ENCODE measurements at places on chromosomes 1 and 21.

DNA sequence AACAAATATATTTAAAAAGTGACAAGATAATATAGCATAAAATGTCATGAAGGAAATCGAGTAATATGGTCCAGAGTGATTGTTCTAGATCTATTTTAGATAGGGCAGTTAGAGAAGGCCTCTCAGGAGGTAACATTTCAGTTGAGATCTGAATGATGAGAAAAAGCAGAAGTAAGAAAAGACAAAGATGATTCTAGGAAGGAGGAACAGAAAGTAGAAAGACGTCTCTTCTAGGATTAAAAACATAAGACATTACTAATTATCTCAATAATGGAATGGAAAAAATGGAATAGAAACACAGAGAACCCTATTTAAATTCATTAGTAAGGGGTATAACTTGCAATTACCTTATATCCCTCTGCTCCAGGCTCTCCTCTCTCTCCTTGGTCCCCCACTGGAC is 130.0 kb upstream of the ZNHIT6 start:
- DNase-seq: no peak

GRCh38 chr1:44644806-44645205 is 29.5 kb downstream of the TMEM53 start:
- DNase-seq: no peak

GRCh38 chr1:7250176-7250575 is 464.9 kb downstream of the CAMTA1 start:
- no peak for DNase-seq

DNA sequence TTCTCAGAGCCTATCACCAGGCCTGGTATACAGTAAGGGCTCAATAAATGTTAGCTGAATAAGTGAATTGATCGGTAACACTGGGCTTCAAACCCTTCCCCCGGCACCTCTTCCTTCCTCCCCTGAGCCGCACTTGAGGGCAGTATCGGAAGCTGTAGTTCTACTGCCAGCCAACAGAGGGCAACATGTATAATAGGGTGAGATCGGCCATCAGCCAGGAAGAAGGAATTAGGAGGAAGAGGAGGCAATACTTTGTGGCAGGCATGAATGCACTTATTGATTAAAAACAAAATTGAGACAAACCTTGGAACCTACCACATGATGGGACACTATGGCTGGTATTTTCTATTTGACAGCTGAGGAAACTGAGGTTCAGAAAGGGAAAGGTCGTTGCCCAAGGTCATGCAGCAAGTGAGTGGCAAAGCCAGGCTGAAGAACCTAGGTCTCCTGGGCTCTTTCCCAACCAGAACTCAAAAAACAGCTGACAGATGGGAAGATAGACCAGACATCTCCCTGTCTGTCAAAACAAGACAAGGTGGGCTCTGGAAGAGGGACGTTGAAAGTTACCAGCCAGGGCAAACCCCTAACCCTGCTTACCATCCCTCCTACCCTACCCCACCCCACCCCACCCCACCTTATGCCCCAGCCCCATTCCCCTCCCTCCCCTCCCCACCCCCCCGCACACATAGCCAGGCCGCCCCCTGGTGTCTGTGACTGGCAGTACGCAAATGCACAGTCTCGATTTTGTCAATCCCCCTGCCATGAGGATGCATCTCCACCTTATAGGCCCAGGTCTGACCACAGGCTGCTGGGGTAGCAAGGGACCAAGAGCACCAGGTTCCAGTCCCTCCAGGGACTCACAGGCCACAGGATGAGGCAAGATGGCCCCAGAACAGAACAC is 107.3 kb upstream of the RUNX3 start:
- DNase-seq: no peak

DNA sequence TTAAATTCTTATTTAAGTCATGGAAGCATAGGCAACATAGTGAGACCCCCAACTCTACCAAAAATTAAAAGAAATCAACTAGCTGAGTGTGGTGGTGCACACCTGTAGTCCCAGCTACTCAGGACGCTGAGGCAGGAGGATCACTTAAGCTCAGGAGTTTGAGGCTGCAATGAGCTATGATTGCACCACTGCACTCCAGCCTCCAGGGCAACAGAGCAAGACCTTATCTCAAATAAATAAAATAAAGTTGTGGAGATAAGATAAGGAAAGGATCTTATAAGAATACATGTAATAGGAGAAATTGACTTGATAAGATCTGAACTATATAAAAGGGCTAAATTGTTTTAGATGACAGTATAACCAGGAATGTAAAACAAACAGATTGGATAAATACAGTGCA is 2.3 kb upstream of the BATF3 start:
- no peak for DNase-seq

GRCh38 chr21:38922474-38923235 is 116.9 kb downstream of the ETS2 start:
- DNase-seq: no peak

DNA sequence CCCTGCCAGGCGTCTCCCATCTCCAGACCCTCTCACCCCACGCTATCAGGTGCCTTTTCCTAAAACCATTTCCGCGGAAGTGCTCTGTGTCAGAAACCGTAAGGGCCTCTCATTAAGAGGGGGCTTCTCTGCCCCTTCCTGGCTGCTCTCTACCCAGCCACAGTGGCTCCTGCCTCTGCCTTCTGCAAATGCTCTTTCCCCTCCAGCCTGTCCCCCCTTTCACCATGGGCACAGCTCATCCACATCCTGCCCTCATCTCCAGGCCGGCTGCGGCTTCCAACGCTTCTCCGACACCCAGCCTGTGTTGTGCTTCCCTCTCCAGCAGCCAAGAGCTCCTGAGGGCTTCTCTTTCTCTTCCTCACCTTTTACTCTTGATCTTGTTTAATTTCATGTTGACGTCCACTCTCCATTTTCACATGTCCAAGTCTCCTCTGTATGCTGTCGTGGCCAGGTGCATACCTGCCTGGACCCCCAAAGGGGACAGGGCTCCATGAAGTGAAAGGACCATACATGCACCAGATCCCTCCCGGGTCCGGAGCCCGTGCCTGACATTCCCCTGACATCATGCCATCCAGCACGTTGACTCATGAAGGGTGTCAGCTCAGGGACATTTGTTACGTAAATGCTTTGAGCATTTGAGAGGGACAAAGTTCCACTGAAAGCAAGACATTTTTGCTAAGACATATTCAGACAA is 306.5 kb downstream of the AJAP1 start:
- no peak for DNase-seq

- no peak for DNase-seq
Observed at GRCh38 chr1:206666031-206666561, 18.6 kb upstream of the MAPKAPK2 start.

- DNase-seq: no peak
Observed at GRCh38 chr1:1200876-1201810, 5.2 kb downstream of the TNFRSF18 start.

DNA sequence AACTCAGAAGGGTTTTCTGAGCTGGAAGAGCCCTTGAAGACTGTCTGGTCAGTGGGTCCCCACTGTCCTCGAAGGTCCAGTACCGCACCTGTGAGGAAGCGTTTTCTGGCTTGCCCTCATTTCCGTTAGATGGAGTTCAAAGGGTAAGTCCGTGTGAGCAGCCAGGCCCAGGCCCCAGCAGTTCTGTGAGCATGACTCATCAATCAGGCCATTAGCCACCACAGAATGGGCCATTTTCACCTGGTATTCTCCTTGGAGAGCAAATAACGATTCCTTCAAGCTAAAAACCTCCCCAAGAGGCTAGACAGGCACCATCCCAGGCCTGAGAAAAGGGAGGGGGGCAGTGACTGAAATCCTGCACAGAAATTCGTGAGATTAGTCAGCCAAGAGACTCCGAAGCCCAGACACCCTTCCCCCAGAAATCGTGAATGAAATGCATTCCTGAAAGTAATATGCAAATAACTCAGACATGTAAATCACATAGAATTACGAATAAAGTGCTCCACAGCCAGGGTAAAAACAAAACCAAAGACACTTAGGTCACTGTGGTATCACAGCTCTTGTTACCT is 66.0 kb downstream of the BCAR3 start:
- no peak for DNase-seq

- DNase-seq: no peak
Observed at GRCh38 chr1:220813013-220813412, 26.3 kb downstream of the MTARC1 start.

GRCh38 chr1:27727126-27727525 is 1.4 kb downstream of the FAM76A start:
- no peak for DNase-seq

- no peak for DNase-seq
Observed at GRCh38 chr21:36061445-36061844, 1.1 kb upstream of the SETD4 start.

DNA sequence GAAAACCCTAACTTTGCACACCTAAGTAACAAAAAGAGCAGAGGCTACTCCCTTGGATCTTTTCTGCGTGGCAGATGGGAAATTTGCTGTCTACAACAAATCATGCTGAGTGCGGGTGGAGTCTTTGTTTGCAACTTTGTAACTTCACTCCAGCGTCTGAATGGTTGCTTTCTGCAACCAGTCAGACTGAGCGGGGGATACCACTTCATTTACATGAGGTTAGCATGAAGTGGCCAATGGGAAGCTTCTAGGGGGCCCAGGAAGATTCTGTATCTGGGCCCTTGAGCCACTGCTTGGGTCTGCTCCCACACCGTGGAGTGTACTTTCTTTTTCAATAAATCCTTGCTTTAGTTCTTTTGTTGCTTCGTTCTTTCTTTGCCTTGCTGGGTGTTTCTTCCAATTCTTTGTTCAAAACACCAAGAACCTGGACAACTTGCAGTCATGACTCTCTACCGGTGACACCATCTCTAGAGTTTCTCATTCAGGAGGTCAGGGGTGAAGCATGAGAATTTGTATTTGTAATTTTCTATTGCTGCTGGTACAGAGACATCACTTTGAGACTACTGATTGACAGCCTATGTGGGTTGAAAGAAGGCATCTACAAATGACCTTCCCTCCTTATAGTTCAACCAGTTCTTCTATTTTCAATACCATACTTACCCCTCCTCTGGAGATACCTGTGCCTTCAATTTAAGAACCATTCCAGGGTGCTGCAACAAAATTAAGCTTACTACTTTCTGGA is 55.8 kb upstream of the RC3H1 start:
- DNase-seq: no peak

DNA sequence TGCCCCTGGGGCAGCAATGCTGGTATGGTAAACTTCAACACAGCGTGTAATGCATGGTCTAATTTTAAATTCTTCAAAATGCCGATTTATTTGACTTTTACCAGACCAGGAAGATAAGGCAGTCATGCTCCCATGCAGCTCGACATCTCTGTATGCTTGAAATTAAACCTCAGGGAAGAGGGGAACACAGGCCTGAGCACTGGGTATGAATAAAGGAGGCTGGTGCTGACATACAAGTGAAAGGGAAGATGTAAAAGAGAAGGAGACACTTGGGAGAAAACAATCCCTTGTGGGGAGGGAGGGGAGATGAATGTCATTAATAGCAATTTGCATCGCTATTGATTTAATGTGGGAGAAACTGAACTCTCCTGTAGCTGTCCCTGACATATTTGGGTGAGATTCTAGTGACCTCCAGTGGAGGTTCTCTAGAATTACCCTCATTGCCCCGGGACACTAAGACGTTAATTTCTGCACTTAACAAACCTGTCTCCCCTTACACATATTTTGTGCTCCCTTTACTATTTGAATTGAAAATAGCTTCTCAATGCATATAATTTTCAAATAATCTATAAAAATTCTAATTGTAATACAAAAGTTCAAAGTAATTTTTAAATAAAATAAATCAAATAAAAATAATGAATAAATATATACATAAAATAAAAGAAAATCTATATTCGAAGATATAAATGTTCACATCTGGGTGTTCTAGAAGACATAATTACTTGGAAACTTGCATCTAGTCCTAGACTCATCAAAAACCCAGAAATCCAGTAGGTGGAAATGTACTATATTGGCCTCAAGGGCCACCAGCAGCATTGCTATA is 283.1 kb downstream of the LMX1A start:
- peak; percentile 42 for DNase-seq

DNA sequence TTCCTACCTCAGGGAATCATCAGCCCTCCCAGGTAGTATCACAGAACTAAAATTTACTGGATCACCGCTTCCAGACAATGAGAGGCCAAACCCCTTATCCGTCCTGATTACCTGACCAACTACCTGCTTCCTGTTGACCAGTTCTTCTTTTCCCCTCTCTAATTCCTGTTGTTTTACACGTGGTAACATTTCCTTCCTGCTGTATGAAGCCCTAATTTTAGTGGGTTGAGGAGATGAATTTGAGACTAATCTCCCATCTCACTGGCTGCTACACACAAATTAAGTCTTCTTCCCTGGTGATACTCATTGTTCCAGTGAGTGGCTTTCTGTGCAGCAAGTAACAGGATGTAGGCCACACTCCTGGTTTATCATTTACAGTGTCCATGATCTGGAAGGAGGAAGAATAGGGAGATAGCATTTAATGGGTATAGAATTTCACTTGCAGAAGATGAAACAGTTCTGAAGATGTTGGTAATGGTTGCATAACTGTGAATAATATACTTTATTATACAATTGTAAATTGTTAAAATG is 2112.9 kb downstream of the NCAM2 start:
- DNase-seq: no peak

DNA sequence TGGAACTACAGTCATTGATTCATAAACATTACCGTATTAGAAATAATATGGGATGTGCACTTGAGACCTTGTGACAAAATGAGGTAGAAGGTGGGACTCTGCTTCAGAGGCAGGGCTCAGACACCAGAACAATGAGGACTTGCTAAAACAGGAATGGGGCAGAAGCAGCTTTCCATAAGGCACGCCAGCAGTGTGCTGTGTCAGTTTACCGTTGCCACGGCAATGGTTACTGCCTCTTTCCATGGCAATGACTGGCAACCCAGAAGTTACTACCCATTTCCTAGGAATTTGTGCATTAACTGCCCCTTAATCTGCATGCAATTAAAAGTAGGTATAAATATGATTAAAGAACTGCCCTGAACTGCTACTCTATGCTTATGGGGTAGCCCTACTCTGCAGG is 169.0 kb downstream of the CHRM3 start:
- DNase-seq: no peak

- DNase-seq: no peak
Observed at GRCh38 chr1:9849691-9850441, 26.1 kb upstream of the CLSTN1 start.

DNA sequence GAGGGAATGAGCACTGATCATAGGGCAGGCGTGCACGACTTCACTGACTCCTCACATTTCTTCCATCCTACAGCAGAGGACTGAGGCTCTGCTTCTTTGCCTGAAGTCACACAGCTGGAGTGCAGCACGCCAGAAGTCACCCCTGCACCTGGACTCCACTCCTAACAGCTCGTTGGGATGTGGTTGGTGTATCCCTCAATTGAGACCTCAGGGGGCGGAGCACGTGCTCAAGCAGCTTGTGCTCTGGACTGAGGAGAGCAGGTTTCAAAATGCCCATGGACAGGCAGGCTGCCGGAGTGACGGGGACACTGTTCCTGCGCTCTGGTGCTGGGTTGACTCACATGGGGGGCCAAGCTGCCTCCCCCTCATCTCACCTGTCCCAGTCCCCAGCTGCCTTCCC is 13.9 kb downstream of the CHIT1 start:
- DNase-seq: no peak

DNA sequence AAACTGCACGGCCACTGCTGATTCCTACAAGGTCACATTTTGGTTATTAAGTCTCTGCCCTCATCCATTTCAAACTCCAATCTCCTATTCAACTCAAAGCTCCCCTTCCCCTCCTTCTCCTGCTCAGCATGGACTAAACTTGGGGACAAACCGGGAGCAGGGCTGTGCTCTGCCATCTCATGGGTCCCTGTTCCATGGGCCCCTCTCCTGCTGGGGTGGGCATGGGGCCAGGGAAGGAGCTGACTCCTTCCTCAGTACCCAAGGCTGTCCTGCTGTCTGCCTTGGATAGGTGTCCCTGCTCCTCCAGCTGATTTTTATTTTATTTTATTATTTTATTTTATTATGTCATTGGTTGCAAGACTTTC is 27.1 kb downstream of the TNNT2 start:
- DNase-seq: no peak

- no peak for DNase-seq
Observed at GRCh38 chr1:185260611-185261010, 56.4 kb downstream of the IVNS1ABP start.
